ENCODE measurements at places on chromosomes 3 and 15. TPM values are rescaled to one million over a fixed set of nuclear protein-coding genes. Genes with fewer than 3 reads are reported as not detected.

Gene ATP10A
- total RNA-seq: 0.58 TPM

Gene ANKRD63
- total RNA-seq: not detected

- DNase-seq: no peak
- H3K27me3 ChIP-seq: no peaks in the 10 kb centered on the region
- no peaks in the 10 kb centered on the region for H3K36me3 ChIP-seq
- H3K4me1 ChIP-seq: peaks cover 13% of the 10 kb centered on the region
- H3K27ac ChIP-seq: peak overlapping the region; percentile 18
Measured at GRCh38 chr15:45892182-45892581, 257.4 kb downstream of the SQOR start.

- DNase-seq: no peak
- H3K36me3 ChIP-seq: no peaks in the 10 kb centered on the region
- H3K4me1 ChIP-seq: no peaks in the 10 kb centered on the region
- no peak overlapping the region for H3K4me3 ChIP-seq
Measured at GRCh38 chr3:145776782-145777408, 384.1 kb downstream of the PLOD2 start.

DNA sequence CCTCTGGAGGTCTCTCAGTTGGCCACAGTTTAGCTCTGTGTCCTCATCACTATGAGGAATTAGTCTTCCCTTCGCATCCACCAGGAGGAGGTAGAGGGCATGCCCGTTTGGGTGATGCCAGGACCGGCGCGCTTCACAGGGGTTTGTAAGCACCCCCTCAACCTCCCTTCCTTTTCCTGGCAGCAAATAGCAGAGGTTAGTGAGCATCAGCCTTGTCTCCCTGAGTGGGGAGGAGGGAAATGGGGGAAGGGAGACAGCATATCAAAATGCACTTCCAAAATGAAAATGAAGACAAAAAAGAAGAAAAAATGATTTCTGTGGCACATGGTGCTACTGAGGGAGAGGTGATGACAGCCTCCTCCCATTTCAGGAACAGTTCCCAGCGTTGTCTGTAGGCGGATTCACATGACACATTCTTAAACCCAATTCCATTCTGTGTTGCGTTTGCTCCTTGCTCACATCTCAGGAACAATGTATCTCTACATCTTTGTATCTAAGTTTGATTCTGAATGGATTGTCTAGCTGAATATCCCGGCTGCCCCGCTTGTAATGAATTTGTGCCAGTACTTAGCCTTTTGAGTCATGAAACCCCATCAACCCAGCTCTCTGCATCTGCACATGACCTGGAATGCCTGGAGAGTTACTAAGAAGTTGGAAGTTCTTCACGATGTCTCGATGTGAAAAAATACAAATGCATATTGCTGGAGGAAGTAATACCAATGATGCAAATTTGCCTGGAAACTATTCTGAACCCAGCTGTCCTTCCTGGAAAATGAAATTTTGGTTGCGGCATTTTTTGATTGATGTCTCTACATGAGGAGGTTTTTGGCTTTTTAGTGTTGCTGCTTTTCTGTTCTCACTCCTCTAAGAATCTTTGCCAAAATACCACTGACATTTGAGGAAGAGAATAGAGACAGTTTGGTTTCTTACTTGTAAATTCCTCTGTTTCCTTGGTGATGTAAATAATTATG is 45.2 kb downstream of the TYRO3 start:
- peak overlapping the region; percentile 49 for H3K4me3 ChIP-seq
- no peaks in the 10 kb centered on the region for H3K27me3 ChIP-seq
- H3K36me3 ChIP-seq: no peaks in the 10 kb centered on the region
- DNase-seq: peak; percentile 46

Gene PXYLP1
- 25.6 TPM for total RNA-seq

Gene CPA3
- total RNA-seq: 1.4 TPM

DNA sequence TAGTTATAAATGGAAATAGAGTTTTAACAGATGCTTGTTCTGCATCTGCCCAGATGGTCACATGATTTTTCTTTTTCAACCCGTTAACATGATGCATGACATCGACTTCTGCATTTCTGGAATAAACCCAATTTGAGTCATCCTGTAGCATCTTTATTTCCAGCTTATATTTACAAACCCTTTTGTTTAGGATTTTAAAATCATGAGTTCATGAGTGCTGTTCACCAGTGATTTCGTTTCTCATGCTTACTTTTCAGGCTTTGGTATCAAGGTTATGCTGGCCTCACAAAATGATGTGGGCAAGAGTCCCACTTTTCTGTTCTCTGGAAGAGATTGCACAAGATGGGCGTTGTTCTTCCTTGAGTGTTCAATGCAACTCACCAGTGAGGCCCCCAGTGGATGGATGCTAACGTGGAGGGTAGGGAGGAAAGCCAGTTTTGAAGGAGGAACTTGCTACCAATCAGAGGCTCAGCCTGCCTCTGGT is 5.2 kb downstream of the HRH1 start:
- no peak overlapping the region for H3K4me3 ChIP-seq
- peak overlapping the region; percentile 23 for H3K27ac ChIP-seq
- peaks cover 59% of the 10 kb centered on the region for H3K27me3 ChIP-seq
- DNase-seq: no peak
- H3K4me1 ChIP-seq: peaks cover 21% of the 10 kb centered on the region
- no peaks in the 10 kb centered on the region for H3K36me3 ChIP-seq

Gene INSYN1
- total RNA-seq: 121 TPM

Gene FILIP1L
- 84.9 TPM for total RNA-seq

Gene AADACL2
- not detected for total RNA-seq

Gene ALDH1A2
- total RNA-seq: 14.0 TPM

Gene OR5K2
- total RNA-seq: not detected

DNA sequence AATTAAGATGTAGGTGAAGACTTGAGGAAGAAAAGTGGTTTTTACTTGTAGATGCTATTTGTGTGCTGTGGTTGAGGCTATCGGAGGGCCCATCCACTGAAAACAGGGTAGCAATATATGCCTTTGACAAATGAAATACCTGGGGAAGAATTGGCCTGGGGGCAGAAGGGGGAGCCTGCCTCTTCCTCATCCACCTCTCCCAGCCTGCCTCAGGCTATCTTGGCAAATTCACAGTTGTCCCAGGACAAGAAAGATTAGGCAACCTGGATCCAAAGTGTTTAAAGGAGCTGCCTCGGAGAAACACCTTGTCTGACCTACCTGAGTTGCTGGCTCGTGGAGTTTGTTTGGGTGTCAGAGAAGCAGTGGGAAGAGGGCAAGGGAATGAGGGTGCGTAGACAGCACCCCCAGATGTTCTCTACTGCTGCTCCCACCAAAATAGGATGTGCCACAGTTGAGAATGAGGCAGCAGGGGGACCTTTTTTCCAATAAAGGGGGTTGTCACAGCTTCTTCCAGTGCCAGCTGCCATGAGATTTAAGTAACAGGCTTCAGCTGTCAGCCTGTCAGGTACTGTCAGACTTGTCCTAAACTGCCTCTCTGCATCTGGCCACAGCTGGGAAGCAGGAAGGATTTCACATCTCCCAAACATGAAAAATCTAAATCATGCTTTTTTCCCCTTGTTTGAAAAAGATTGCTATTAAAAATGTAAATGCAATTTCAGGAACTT is 9.2 kb downstream of the PLEKHO2 start:
- peaks cover 44% of the 10 kb centered on the region for H3K36me3 ChIP-seq
- DNase-seq: no peak
- peaks cover 76% of the 10 kb centered on the region for H3K4me1 ChIP-seq
- no peak overlapping the region for H3K4me3 ChIP-seq
- H3K27ac ChIP-seq: peak overlapping the region; percentile 58
- H3K27me3 ChIP-seq: no peaks in the 10 kb centered on the region

Gene SENP2
- total RNA-seq: 30.6 TPM

DNA sequence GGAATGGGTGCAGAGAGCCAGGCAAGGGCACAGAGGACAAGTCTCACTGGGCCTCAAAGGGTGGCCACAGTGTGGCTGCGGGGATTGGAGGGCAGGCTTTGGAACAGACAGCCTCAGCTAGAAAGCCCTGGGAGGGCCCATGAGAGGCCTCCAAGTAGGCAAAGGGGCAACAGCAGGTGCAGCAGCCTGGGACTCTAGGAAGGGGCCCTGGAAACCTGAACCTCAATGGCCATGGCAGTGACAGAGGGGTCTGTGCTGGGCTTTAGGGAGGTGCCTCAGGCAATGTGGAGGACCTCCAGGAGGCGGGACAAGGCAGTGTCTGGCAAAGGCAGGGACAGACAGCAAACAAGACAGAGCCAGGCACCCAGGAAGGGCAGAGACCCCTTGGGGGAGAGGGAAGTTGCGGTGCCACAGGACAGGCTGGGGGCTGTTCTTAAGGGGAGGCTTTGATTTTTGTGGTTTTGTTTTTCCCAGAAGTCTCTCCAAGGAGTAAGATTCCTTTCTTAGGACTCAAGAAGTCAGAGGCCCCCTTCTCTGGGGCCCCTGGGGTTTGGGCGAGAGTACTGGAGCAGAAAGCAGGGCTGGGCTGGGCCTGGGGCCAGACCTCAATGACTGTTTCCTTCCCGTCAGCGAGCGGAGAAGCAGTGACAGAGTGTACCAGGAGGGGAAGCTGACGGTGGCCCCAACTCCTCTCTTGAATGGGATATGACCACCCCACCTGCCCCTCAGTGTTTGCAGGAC is 9.7 kb downstream of the STOML1 start:
- H3K36me3 ChIP-seq: peaks cover 4% of the 10 kb centered on the region
- H3K27me3 ChIP-seq: no peaks in the 10 kb centered on the region
- H3K27ac ChIP-seq: peak overlapping the region; percentile 100
- DNase-seq: peak; percentile 90
- H3K4me1 ChIP-seq: peaks cover 69% of the 10 kb centered on the region

- H3K27ac ChIP-seq: no peak overlapping the region
- H3K4me1 ChIP-seq: no peaks in the 10 kb centered on the region
- H3K36me3 ChIP-seq: peaks cover 20% of the 10 kb centered on the region
- H3K27me3 ChIP-seq: no peaks in the 10 kb centered on the region
Measured at GRCh38 chr3:126049289-126050049, 34.5 kb downstream of the SLC41A3 start.

GRCh38 chr3:66023738-66024385 is 14.9 kb downstream of the MAGI1 start:
- no peaks in the 10 kb centered on the region for H3K36me3 ChIP-seq
- H3K4me1 ChIP-seq: peaks cover 75% of the 10 kb centered on the region

Gene EFCC1
- total RNA-seq: 1.5 TPM

Gene ARPIN
- 11.4 TPM for total RNA-seq

GRCh38 chr3:64659617-64659978 is 28.2 kb downstream of the ADAMTS9 start:
- no peak for DNase-seq
- H3K36me3 ChIP-seq: peaks cover 38% of the 10 kb centered on the region
- peaks cover 6% of the 10 kb centered on the region for H3K4me1 ChIP-seq
- H3K27ac ChIP-seq: no peak overlapping the region
- no peak overlapping the region for H3K4me3 ChIP-seq

- H3K4me1 ChIP-seq: no peaks in the 10 kb centered on the region
- H3K36me3 ChIP-seq: no peaks in the 10 kb centered on the region
- H3K27me3 ChIP-seq: peaks cover 72% of the 10 kb centered on the region
- H3K4me3 ChIP-seq: no peak overlapping the region
- H3K27ac ChIP-seq: no peak overlapping the region
Measured at GRCh38 chr3:10888518-10889090, 72.6 kb downstream of the SLC6A11 start.

Gene FEZF2
- total RNA-seq: not detected

DNA sequence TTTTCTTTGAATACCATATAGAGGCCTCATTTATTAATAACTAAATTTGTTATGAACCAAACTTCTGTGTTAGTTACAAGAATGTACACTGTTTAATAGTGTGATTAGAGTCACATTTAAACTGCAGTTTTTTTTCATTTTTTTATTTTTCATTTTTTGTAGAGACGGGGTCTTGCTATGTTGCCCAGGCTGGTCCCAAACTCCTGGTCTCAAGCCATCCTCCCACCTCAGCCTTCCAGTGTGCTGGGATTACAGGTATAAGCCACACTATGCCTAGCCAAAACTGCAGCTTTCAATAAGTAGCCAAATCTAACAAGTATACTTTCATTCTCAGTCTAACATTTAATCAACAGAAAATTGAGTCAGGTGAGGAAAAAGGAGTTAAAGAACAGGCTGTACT is 10.2 kb upstream of the ATP11B start:
- no peaks in the 10 kb centered on the region for H3K36me3 ChIP-seq
- H3K4me1 ChIP-seq: no peaks in the 10 kb centered on the region
- peaks cover 36% of the 10 kb centered on the region for H3K27me3 ChIP-seq
- no peak for DNase-seq

DNA sequence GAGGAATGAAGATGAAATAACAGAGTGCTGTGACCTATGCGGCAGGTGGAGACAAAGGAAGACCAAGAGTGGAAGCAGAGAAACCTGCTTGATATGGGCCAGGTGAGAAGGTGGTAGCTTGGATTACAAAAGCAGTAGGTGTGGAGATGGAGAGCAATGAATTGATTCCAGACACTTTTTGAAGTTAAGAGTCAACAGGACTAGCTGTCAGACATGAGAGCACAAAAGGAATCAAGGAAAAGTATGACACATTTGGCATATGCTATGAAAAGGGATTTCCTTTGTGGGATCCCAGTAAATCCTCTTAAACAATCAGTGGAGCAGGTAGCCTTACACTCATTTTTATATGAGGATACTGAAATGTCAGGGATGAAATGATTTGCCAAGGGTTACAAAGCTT is 160.5 kb downstream of the GREM1 start:
- H3K36me3 ChIP-seq: no peaks in the 10 kb centered on the region
- H3K4me3 ChIP-seq: no peak overlapping the region
- H3K4me1 ChIP-seq: no peaks in the 10 kb centered on the region
- no peak overlapping the region for H3K27ac ChIP-seq
- no peaks in the 10 kb centered on the region for H3K27me3 ChIP-seq

DNA sequence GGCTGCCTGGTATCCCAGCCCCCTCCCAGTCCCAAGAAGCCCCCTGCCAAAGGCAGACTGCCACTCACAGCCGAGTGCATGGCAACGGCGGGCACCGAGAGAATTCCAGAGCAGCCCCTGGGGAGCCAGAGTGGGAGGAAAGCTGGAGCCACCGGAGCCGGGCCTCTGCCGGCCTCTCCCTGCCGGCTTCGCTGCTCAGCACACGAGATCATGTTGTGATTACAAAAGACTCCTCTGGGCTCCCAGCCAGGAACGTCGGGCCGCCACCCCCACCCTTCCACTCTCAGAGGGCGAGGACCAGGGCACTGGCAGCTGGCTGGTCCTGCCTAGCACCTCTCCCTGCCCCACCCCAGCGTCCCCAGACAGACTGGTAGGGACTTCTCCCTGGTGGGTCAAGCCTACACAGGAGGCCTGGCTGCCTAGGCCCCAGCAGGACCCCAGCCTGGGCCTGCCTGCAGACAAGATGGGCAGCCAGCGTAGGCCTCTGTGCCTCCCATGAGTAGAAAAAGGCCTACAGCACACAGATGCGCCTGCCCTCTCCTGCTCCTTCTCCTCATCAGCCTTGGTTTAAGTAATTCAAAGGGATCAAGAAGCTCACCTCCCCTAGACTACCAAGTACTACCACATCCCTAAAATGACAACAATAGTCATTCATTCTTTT is at the start of gene CCDC9B:
CCDC9B (minus strand) TSS at position 200 of the 661 bp plus-strand sequence; CDS start at position 80, 120 bp downstream.
- peaks cover 93% of the 10 kb centered on the region for H3K4me1 ChIP-seq
- H3K4me3 ChIP-seq: peak within 1 kb of the TSS; percentile 72
- H3K27ac ChIP-seq: peak within 1 kb of the TSS; percentile 99
- no peaks in the 10 kb centered on the region for H3K27me3 ChIP-seq

- no peaks in the 10 kb centered on the region for H3K36me3 ChIP-seq
- H3K27ac ChIP-seq: no peak overlapping the region
- H3K4me3 ChIP-seq: no peak overlapping the region
- H3K27me3 ChIP-seq: no peaks in the 10 kb centered on the region
Measured at GRCh38 chr15:57343048-57343447, 33.3 kb upstream of the CGNL1 start.

Gene AHSG
- not detected for total RNA-seq

- H3K27me3 ChIP-seq: peaks cover 14% of the 10 kb centered on the region
- H3K4me1 ChIP-seq: peaks cover 8% of the 10 kb centered on the region
- no peak overlapping the region for H3K27ac ChIP-seq
- DNase-seq: peak; percentile 31
- peak overlapping the region; percentile 40 for H3K4me3 ChIP-seq
Measured at GRCh38 chr3:66797889-66798560, 200.1 kb upstream of the KBTBD8 start.

Gene PRRT3
- 0.47 TPM for total RNA-seq

GRCh38 chr3:161108840-161109239 is 3.7 kb upstream of the B3GALNT1 start:
- no peak for DNase-seq
- peaks cover 24% of the 10 kb centered on the region for H3K4me1 ChIP-seq
- H3K27me3 ChIP-seq: no peaks in the 10 kb centered on the region
- H3K36me3 ChIP-seq: no peaks in the 10 kb centered on the region

Data from left ventricle myocardium inferior (tissue), 1 donor.